ENCODE measurements at places on chromosomes 11 and 22.

DNA sequence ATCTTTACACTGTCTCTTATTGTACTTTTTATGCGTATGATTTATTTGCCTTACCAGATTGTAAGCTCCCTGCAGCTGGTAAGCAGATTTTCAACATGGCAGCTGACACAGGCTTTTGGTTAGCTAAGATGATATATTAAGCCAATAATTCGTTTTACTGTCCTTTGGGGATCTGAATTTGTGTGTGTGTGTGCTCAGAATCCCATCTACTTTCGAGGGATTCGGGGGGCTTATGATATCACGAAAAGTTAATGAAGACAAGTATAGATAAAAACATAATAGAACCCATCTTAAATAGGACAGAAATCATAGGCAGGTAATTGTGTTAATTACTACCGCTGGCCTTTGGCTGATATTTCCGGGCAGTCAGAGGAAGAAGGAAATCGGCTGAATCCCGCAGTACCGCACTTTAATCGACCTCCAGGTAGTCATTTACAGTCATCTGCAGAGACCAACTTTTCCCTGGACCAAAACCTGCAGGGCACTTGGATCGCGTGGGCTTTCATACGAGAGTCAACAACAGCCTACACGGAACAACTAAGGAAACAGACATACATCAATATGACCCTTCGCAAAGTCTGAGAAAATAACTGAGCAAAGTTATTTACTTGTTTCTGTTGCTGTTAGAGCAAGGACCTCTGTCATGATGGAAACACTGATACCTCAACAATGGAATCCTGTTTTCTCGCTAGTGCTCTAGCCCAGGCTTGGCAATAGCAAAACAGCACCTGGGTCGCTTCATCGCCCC lies 802 bp downstream of the KBTBD3 start:
- peak; percentile 2 for DNase-seq

DNA sequence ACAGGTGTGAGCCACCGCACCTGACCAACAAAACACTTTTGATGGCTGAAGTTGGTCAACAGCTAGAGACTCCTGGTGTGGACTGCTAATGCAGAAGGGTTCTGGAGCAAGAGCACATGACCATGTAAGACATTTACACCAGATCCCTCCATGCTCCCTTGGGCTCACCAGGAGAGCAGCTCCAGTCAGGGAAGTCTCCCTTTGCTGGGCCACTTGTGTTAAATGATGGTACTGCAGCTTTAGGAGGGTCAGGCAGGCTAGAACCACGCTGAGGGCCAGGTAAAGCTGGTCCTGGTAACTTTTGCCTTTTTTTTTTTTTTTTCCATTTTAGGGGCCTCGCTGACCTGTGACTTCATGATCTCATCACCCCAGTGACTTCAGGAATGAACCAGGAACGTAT lies 146.4 kb downstream of the FBXO7 start:
- no peak for DNase-seq

DNA sequence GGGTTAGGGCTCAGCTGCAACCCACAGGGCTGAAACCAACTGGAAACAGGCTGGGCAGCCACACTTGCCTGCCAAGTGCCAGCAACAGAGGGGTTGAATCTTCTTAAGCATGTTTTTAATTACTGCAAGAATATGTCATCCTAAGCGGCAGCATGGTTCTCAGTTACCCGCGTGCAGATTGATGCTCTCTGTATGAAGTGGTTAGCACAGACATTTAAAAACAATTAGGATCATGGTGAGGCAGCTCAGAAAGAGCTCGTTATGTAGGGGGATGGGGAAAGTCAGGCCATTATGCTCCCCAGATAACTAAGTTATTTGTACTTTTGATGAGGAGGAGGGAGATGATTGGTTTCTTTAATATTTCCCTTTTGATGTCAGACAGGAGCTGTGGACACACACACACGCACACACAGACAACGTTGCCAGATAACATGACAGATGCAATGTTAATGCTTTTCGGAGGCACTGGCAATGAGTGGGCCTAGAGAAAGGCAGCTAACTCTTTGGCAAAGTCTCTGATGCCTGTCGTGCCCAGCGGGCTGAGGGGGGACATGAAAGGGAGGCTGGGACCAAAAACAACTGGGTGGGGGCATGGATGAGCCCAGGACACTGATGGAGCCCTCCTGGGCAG lies 389.7 kb downstream of the NXPE2 start:
- no peak for DNase-seq

GRCh38 chr11:105491394-105491793 lies 118.5 kb upstream of the GRIA4 start:
- no peak for DNase-seq

GRCh38 chr11:3840870-3841425 lies at the start of gene RHOG:
RHOG (minus strand) TSS chr11:3840959; CDS start chr11:3828138, 12,821 bp downstream.
- peak; percentile 77 for DNase-seq

GRCh38 chr11:35485656-35486322 lies 39.6 kb downstream of the PAMR1 start:
- peak; percentile 80 for DNase-seq

GRCh38 chr11:34425867-34426266 lies 12.9 kb upstream of the CAT start:
- peak; percentile 72 for DNase-seq

DNA sequence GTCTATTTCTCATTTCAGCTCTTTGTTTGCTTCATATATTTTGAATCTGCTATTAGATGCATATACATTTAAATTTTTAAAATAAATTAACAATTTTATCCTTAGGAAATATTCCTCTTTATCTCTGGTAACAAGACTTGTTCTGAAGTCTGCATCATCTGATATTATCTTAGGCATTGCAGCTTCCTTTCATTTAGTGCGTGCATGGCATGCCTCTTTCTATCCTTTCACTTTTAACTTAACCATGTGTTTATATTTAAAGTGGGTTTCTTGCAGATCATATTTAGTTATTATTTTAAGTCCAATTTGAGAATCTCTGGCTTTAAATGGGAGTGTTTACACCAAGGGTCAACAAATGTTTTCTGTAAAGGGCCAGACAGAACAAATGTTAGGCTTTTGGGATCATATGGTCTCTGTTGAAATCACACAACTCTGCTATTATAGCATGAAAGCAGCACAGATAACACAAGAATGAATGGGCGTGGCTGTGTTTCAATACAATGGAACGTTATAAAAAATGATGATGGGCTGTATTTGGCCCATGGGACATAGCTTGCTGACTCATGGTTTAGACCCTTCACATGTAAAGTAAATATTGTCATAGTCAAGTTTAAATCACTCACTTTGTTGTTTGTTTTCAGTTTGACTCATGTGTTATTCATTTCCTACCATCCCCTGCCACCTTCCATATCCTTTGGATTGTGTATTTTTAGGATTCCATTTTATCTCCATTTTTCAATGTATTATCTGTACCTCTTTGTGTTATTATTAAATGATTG lies 83.9 kb upstream of the SNX19 start:
- DNase-seq: peak; percentile 89

DNA sequence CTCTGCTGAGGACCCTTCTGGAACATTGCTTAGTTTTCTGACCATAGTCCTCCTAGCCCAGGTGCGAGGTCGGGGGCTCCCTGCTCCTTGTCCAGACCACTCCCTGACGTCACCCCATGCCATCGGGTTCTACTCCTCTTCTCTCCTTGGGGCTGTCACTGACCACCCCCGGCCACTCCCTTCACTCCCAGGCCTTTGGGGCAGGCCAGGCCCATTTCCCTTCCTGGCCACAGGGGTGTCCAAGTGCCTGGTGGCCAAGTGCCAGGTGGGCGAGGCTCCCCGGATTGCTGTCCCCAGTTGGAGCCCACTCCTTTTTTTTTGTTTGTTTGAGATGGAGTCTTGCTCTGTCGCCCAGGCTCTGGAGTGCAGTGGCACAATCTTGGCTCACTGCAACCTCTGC lies 19.5 kb downstream of the MRGPRD start:
- no peak for DNase-seq

- DNase-seq: no peak
These were observed 5.9 kb downstream of the VSIG10L2 start for GRCh38 chr11:125951731-125952130.

DNA sequence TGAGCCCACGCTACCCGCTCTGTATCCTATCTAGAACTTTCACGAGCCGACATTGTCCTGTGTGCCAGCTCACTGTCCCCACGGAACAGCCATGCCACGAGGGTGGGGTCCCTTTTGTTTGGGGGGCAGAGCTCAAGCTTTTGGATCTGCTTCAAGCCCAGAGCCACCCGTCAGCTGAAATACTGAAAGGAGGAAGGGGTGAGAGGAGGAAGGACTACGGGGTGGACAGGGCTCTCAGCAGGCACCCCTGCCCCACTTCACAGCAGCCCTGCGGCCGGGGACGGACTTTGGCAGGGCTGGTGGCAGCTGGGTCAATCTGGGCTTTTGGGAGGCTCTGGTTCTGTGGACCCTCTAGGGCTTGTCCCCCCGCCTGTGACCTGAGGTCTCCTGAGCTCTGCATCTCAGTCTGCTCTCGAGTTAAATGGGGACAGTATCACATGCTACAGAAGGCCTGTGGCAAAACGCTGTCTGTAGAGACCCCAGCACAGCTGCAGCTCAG lies 30.0 kb upstream of the MUC5AC start:
- no peak for DNase-seq

DNA sequence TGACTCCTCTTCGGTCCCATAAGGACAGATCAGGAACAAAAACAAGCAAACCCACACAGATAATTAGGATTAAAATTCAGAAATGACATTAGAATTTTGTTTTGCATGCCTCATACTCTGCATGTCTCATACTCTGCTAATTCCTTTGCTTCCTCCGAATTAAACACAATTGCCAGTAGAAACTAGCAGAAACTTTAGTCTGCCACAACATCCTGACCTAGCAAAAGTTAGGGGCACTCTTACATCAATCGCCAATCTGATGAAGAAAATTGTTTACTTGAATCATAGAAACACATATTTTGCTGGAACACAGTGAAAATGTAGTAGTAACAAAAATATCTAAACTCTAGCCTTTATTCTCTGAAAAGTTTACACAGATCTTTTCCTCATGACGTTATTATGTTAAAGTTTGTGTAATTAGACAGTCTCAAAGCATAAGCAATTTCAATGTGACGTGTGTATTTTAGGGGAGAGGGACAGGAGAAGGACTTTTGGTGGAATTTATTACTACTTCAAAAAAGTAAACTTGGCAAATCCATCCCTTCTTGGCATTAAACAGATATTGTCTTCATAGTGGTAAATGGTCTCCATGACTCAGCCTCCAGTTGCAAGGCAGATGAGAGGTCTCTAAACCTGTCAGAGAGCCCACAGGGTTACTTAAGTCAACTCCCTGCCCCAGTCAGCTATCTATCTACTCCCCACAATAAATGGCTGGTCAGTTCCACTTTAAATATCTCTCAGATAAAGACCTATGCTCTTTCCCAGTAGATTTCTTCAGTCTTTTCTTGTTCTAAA lies 249.8 kb upstream of the UBASH3B start:
- peak; percentile 9 for DNase-seq

DNA sequence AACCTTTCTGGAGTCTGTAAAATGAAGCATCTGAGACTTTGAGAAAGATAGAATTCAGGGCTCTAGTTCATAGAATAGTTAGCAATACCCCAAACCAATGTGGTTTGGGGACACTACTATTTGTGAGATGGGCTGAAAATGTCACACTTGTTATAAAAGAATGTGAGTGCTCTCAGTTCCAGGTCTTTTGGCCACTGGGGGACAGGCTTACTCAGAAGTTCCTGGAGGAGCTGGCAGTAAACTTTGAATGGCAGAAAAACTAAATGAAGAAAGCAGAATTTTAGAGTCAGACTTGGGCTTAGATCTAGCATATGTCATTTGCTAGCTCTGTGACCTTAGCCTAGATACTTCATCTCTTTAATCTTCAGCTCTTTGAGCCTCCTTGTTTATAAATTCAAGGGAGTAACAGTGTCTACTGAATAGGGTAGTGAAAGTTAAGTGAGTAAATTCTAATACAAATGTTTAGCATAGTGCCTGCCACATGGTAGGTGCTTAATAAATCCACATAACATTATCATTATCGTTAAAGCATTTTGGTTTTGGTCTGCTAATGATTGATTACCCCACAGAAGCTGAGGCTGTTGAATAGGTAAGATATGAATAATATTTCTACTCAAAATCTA lies 3.7 kb downstream of the LYVE1 start:
- DNase-seq: no peak

GRCh38 chr11:118996926-118997626 lies 862 bp upstream of the CENATAC start:
- no peak for DNase-seq

GRCh38 chr22:27220339-27220738 lies 563.0 kb downstream of the MIAT start:
- no peak for DNase-seq

- DNase-seq: no peak
These were observed 8.3 kb upstream of the SSTR3 start for GRCh38 chr22:37220543-37220981.

GRCh38 chr11:102940714-102941588 lies 14.6 kb downstream of the MMP13 start:
- peak; percentile 76 for DNase-seq

GRCh38 chr11:62542750-62543567 lies 3.6 kb downstream of the AHNAK start:
- peak; percentile 65 for DNase-seq

- no peak for DNase-seq
These were observed 102.4 kb downstream of the ARHGAP42 start for GRCh38 chr11:100789500-100789899.

- no peak for DNase-seq
These were observed 2.8 kb upstream of the TTC12 start for GRCh38 chr11:113311536-113311935.

DNA sequence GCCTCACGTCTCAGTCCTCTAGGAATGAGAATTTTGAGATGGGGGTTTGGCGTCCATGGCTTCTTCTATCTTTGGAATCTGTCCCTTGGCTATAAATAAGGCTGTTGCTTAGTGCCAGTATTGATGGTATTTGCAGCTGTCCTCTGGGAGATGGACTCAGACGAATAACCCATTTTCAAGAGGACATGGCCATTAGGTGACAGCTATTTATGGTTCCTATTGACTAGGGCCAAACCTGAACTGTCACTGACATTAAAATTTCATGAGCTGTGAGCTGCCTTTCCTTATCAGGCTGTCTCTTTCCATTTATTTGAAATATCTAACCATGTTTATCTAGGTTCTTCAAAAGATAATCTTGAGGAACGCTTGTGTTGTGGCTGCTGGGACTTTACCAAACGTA lies 92.7 kb downstream of the NAV2 start:
- DNase-seq: no peak

GRCh38 chr11:21963013-21963412 lies 229.9 kb upstream of the ANO5 start:
- DNase-seq: no peak

DNA sequence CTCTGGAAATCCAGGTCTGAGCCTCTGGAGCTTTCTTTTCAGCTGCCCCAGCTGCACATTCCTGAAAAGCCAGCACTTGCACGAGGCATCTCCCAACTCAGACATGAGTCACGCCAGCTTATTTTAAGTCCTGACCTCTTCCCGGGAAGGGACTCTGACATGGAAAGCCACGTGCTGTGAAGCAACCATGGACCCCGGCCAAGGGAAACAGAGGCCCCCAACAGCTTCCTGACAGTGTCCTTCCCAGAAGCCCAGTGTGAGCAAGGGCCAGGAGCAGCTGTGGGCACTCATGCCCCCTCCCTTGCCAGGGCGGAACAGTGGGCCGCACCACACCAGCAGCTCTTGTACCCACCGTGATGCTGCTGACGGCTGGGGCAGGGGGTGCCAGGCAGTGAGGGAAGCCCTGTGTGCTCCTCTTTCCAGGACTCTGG lies 118.8 kb upstream of the CADM1 start:
- peak; percentile 91 for DNase-seq

Measured in H4 (cell line).